Activated CD4-positive, alpha-beta T cell treated with anti-CD3 and anti-CD28 coated beads for 36 hours (primary cell): ENCODE measurements at places on chromosomes 5 and 9.

- peak; percentile 91 for DNase-seq
These were observed at the start of gene FNBP1 for GRCh38 chr9:130042885-130043653. TSS of gene FNBP1 (minus strand) at chr9:130043189. CDS start at chr9:130042975, 214 bp downstream.

GRCh38 chr9:92589923-92590322 is 54.1 kb upstream of the ECM2 start:
- no peak for DNase-seq

DNA sequence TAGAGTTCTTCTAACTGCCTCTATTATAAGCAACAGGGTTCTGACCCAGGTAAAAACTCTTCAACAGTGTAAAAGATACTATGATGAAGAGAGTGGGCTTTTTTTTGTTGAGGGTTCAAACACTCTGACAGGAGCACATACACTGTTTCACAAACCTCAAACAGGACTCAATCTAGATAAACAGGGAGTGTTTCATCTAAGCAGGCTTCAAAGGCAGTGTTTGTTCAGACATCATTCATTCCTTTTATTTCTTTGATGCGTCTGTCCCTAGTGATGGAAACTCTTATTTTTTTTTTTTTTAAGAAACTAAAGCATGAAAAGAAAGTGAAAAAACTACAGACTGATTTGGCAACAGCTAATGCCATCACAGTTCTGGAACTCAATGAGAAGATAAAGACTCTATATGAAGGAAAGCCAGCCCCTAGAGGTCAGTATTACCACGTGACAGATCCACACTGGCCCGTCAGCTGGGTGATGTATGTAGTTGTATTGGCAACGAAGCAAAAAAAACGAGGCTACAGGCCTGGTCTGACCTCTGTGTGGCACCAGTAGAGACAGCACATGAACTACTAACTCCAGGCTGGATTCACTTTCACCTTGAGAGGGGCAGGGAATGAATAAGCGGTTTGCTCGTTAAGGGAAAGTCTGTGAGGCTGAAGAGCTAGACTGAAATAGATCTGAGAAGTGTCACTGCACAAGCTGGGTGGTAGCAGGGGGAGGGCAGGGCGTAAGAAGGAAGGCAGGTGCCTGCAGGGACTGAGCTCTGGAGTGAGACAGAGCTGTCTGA is 172.2 kb downstream of the CCDC192 start:
- DNase-seq, result peak; percentile 60

GRCh38 chr5:40681363-40682153 is 1.8 kb downstream of the PTGER4 start:
- DNase-seq, result peak; percentile 69

DNA sequence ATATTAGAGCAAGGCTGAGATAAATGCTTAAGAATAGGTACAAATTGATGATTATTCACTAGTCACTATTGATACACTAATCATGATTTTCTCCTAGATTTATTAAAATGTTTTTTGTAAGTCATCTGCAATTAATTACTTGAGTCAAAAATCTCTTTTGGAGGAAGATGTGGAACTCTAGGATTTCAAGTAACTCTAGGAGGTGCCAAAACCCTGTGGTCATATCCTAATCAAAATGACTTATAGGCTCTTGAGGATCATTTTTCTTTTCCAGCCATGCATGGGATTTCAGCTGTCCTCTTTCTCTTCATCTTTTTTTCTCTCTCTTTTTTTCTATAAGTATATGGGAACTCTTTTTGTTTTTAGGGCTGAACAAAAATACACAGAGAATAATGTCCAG is 141.8 kb upstream of the CD180 start:
- no peak for DNase-seq

GRCh38 chr5:106854105-106854687 is 816.5 kb downstream of the EFNA5 start:
- no peak for DNase-seq

GRCh38 chr5:12488161-12488560 is 583.9 kb upstream of the CTNND2 start:
- DNase-seq, result no peak

GRCh38 chr9:94174164-94174563 is 84.9 kb upstream of the ZNF169 start:
- no peak for DNase-seq

DNA sequence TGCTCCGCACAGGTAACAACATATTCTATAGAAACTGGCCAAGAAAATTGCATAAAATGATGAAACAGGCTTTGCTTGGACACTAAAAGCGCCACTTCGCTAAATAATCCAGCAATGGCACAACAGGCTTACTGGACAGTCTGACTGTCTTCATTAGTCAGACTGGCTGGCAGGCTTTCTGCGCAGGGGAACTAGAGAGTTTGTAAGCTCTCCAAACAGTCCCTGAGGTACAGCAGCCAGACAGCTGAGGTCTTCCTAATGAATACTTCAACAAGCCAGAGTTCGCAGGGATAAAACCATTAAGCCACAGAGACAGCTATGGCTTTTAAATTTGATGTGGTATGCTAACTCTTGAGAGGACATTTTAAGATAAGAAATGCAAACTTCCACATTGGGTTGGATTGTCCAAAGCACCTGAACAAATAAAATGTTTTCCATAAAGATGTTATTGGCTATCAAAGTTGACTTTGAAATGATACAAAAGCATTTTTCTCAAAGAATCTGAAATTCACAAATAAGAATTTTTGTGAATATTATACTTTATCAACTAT is 20.7 kb downstream of the PLK2 start:
- DNase-seq, result no peak

GRCh38 chr9:111937781-111938426 is 41.3 kb downstream of the UGCG start:
- peak; percentile 83 for DNase-seq

DNA sequence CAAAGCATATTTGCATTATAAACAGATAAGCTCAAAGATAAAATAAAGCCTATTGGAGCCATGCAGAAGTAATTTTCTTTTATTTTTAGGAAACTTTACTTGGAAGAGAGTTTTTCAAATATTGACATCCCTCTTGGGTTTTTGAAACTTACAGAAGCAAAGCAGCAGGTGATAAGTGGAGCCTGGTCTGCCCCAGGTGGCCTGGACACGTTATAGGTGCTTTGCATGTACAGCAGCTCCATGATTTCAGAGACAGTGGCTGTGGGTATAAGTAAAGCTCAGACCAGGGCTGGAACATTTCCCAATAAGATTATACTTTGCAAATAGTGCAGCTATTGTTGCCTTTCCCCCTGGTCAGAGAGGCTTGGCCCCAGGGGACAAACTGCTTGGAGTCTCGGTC is 51.5 kb downstream of the CCDC192 start:
- DNase-seq, result no peak

DNA sequence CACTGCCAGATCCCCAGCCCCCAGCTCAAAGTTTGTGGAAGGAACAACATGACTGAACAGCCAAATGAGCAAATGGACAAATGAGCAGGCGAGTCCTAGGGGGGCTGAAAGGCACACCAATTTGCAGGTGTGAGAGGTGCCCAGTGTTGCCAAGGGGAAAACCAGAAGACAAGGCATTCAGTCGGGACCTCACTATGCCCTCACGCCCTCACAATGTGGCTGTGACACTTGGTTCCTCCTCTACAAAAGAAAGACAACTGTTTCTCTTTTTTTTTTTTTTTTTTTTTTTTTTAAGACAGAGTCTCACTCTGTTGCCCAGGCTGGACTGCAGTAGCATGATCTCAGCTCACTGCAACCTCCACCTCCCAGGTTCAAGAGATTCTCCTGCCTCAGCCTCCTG is 28.0 kb downstream of the TNIP1 start:
- no peak for DNase-seq

- DNase-seq, result no peak
These were observed 188.2 kb upstream of the SLC27A6 start for GRCh38 chr5:128777052-128777451.

- DNase-seq, result no peak
These were observed 26.9 kb downstream of the SPEF2 start for GRCh38 chr5:35644543-35644942.

GRCh38 chr5:1111241-1111726 is 579 bp downstream of the SLC12A7 start:
- DNase-seq, result peak; percentile 43

- no peak for DNase-seq
These were observed 57.5 kb downstream of the TAF11L14 start for GRCh38 chr5:17691762-17692161.

DNA sequence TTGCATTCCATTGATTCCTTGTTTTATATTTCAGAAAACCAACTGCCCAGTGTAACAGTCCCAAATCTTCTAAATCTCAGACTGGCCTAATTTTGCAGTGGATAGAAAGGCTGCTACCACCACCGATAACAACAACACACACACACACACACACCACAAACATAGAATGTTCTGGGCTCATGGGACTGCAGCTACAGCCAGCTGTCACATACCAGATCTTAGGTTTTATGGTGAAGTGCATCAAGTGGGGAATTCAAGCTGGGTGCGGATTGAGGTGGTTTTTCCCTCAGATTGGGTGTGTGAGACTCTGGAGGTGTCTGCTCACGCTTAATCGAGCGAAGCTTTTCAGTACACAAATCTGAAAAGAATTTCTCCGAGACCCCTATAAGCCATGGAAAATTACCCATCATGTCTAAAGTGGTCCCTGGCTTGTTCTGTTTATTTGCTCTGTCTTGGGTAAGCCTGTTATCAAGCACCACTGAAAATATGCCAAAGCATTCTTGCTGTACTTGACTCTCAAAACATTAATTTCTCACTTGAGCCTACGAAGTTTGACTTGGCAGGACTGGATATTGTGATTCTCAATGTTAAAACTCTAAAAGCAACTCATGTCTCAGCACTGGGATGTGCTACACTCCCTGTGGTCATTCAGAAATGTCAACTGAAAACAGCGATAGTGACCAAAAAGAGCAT is 71.1 kb downstream of the ALDH7A1 start:
- no peak for DNase-seq

GRCh38 chr5:151952238-151952637 is 27.6 kb upstream of the GLRA1 start:
- DNase-seq, result no peak

DNA sequence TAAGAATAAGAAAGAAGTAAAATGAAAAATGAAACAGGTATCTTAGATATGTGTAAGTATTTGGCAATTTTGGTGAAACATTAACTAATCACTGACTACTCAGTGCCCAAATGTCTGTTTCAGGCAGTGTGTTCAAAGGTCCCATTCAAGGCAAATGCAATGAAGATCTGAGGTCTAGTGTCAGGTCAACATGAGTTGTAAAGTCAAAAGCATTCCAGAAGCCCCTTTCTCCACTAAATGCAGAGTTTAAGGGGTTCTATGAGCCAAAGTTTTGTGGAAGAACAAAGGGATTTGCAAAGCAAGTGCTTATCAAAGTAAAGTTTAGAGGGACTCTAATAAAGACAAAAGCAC is 71.0 kb upstream of the GPBP1 start:
- no peak for DNase-seq

GRCh38 chr9:123914517-123915196 is 15.3 kb downstream of the DENND1A start:
- DNase-seq, result peak; percentile 50

- DNase-seq, result peak; percentile 27
These were observed 40.4 kb upstream of the GADD45G start for GRCh38 chr9:89564346-89564878.

GRCh38 chr5:98982880-98983279 is 54.1 kb upstream of the CHD1 start:
- no peak for DNase-seq

DNA sequence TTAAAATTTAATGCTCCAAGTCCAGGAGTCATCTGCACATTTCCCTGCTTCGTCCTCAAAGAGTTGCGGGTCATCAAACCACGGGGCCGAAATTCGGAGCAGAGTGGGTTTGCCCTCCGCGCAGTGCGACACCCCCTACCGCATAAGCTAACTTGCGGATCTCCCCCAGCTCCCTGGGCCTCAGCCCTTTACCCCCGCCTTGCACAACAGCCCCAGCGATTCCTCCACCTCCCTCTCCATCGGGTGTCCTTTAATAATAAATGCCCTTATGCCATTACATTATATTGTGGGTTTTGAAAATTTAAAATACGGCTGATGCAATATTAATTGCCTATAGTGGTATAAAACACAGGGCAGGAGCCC is 3.9 kb downstream of the POU4F3 start:
- DNase-seq, result no peak

GRCh38 chr5:71597001-71597400 is 9.9 kb downstream of the MCCC2 start:
- no peak for DNase-seq

DNA sequence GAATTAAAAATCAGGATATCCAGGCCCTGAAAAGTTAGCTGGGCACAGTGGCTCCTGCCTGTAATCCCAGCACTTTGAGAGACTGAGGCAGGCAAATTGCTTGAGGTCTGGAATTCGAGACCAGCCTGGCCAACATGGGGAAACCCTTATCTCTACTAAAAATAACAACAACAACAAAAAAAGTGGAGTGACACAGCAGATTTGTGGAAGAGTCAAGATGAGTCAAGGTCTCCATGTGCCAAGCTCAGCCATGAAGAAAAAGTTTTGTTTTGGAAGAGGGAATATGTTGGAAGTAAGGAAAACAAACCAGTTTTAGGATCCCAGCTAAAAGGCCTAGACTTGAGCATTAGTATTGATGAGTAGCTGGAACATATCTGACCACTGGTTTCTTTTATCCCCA is 14.7 kb downstream of the LRRC70 start:
- no peak for DNase-seq

GRCh38 chr9:5622016-5622415 is 6.9 kb upstream of the RIC1 start:
- DNase-seq, result no peak

DNA sequence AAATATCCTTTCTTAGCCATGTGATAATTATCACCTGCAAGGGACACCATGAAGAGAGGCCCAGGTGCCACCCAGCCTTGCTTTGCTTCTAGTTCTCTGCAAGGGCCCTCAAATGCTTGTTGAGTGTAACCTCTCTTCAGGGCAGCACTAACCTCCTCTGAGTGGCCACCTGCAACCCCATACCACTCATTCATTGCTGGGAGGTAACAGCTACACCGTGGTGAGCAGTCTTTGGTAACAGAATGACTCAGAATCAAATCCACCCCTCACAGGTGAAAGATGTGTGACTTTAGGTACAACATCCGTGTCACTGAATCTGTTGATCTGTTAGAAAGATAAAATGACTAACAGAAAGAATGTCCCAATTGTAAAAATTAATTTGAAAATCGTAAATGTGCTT is 365.1 kb upstream of the TRPC7 start:
- no peak for DNase-seq
